ENCODE measurements at places on chromosomes 12 and 14. TPM values are rescaled to one million over a fixed set of nuclear protein-coding genes. Genes with fewer than 3 reads are reported as not detected.
A peak's percentile ranks its signal among the peaks of the same experiment; 100 is the strongest.

SDR9C7 gene
- not detected for total RNA-seq

GDF3 gene
- total RNA-seq, result not detected

ACIN1 gene
- total RNA-seq, result 39.7 TPM

TCL1A gene
- not detected for total RNA-seq

SMCO3 gene
- total RNA-seq, result not detected

LRP1 gene
- 39.0 TPM for total RNA-seq

CD163L1 gene
- total RNA-seq, result 0.37 TPM

TSPAN11 gene
- 1.0 TPM for total RNA-seq

DNA sequence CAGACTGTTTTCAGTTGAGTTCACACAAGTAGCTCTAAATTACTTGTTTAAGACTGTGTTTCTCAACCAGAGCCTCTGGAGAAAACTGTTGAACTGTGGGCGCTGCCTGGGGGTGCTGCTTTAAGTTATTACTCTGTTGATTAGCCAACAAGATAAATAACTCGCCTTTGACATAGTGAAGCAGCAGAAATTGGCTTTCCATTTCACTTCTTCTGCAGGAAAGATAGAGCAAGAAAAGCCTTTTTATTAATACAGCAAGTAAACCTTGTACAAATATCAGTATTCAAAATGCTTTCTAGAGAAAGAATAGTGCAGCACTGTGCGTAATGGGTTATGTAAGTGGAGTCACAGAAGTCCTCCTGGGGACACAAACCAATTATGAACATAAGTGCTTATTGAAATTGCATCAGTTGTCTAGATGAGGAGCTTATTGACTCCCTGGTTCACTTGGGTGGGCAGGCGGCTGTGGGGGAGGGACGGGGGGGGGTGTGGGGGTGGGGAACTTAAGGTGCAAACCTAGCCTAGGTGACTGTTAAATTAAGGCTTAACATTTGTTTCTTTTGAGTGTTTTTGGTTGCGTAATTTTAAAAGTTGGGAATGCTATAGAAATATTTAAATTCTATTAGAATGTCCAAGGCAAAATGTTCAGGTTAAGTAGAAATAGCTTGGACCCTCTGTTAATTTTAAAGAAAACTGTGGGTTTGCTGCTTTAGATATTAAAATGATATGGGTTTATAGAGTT lies 6.3 kb downstream of the FRS2 start:
- no peak for DNase-seq

GRCh38 chr14:63045612-63046320 lies 508 bp upstream of the KCNH5 start:
- peak; percentile 52 for DNase-seq

DNA sequence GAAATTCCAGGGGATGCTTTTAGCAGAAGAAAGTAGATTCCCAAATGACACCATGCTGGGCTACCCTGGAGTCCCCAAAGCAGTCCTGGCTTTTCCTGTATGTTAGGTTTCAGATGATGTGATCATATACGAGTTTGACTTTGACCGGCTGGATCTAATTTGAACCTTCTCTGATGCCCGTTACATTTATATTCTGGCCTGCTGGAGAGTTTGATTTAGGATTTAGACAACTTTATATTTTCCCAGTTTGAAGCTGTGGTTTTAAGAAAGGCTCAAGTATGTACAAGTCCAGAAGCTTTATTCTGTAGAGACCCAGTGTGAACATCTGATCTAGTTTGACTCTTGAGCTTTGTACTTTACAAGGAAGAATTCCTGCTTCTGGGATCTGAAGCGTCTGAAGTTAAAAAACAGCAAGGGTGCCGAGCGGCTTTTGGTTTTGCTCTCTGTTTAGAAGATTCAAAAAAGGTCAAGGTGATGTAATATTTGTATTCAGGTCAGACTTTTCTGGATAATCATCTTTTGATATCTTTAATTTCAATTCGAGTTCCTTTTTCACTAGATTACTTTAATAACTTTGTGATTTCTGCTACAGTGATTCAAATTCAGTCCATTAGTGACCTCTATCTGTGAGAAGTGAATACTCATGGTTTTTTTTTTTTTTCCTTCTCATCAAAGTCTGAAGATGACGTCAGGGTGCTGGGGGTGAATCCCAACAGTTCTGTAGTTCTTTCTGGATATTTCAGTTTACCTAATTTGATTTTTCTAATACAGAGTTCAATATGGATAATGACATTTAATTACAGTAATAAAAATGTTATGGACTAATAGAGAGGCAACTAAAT lies 6.3 kb downstream of the FLRT2 start:
- DNase-seq, result peak; percentile 10

DNA sequence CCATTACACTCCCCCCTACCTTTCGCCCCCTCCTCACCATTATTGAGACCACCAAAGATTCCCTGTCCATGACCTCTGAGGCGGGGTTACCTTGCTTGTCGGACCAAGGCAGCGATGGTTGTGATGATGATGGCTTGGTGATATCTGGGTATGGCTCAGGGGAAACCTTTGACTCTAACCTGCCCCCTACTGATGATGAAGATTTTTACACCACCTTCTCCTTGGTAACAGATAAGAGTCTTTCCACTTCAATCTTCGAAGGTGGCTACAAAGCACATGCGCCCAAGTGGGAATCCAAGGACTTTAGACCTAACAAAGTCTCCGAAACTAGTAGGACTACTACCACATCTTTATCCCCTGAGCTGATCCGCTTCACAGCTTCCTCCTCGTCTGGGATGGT lies 350.2 kb downstream of the DIO2 start:
- no peak for DNase-seq

GRCh38 chr14:45526715-45527549 lies 273.9 kb upstream of the MIS18BP1 start:
- DNase-seq, result peak; percentile 8

- DNase-seq, result no peak
These were observed 49.2 kb upstream of the PRICKLE1 start for GRCh38 chr12:42638697-42639096.

DNA sequence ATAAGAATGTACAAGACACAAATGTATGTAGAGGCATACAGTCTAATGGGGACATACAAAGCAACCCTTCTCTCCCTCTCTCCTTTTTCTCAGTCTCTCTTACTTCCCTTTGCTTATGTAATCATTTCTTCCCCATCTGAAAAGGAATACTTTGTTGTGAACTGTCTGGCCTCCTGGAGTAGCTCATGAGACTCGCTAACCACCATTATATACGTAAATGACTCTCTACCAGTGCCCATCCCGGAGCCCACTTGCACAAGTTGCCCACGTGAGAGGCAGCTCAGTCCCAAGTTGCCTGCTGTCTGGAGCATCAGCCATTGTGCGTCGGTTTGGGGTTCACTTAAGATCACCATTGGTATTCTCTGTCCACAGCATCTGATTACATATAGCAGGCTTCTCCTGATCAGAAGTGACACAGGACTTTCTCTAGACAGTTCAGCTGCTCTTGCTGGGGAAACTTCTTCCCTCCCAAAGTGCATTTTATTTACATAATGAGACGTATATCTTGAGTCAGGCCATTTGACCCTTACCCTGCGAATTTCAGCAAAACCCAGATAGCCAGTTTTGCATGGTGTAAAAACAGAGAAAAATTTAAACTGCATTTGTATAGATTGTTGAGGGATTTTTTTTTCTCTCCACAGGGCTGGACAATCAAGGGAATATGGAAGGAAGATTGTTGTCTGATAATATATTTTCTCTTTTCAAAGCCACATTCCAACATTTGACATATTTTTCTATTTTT lies 220.7 kb upstream of the EGLN3 start:
- no peak for DNase-seq

GRCh38 chr12:115370207-115370606 lies 686.2 kb upstream of the TBX3 start:
- DNase-seq, result no peak

- peak; percentile 10 for DNase-seq
These were observed 115.5 kb downstream of the SLC2A13 start for GRCh38 chr12:39990122-39991101.

GRCh38 chr12:113462117-113462774 lies 9.4 kb downstream of the LHX5 start:
- DNase-seq, result peak; percentile 75

DNA sequence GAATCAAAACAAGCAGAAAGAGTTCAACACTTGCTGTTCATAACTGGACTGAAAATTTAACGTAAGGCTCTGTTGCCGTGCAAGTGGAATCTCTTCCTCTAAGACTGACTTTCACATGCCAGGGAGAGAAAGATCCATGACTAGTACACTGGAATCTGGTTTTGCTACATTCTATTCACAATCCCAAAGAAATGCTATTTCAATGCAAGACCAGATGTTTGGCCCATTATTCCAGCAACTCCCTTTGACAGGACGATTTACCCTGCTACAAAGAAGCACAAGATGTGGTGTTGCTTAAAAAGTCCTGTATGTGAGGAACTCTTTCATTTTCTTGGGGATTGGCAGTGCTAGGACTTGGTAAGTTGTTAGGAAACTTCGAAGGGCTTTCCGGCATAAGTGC lies 17.4 kb downstream of the RFC5 start:
- DNase-seq, result no peak

DNA sequence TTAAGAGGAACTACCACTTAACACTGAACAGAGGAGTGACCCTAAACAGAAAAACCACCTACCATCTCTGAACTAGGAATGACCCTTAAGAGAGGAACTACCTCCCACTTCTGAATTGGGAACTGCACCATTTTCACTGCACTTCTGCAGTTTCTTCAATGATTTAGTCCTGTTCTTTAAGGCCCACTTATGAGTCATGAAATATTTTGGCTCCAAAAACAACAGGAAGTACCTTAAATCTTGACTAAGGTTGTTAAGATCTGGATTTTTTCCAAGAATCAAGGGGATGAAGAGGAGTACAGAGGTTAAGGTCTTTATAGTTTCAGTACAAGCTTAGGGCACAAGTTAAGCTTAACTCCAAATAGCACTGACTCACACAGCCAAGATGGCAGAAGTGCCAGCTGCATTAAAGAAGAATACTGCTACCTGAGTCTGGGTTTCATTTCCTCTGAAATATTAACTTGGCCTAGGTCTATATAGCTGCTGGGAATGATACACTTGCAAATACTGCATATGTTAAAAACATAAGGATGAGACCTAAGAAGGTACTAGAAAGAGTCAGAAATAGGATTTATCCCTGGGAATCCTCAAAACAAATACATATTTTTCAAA lies 4.2 kb downstream of the NPC2 start:
- no peak for DNase-seq

GRCh38 chr14:68510201-68511128 lies 282.4 kb downstream of the ZFP36L1 start:
- no peak for DNase-seq

- DNase-seq, result no peak
These were observed 309.4 kb downstream of the VRK1 start for GRCh38 chr14:97106609-97107008.

- no peak for DNase-seq
These were observed 16.1 kb upstream of the IFNG start for GRCh38 chr12:68175557-68176061.

DNA sequence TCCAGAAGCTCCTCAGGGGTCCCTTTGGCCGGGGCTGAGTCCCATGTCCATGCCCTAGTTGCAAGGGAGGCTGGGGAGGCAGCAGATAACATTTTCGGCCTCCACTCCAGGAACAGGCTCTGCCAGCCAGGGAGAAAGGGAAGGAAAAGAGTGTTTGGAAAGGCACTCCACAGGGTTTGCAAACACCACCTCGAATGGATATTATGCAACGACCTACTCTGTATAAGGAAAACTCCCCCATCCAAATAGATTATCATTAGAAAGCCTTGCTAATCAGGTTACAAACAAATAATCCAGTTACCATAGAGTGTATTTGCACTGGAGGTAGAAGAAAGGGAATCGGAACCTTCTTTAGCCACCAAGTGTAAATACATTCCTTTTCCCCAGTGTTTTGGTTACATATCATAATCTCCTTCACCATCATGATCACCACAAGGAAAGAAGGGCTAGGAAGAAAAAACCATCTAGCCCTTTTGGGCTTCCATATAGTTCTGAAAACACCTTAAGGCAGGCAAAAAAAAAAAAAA lies 40.4 kb downstream of the TMCC3 start:
- no peak for DNase-seq

GRCh38 chr14:90656973-90657372 lies 159.3 kb downstream of the TTC7B start:
- DNase-seq, result no peak

DNA sequence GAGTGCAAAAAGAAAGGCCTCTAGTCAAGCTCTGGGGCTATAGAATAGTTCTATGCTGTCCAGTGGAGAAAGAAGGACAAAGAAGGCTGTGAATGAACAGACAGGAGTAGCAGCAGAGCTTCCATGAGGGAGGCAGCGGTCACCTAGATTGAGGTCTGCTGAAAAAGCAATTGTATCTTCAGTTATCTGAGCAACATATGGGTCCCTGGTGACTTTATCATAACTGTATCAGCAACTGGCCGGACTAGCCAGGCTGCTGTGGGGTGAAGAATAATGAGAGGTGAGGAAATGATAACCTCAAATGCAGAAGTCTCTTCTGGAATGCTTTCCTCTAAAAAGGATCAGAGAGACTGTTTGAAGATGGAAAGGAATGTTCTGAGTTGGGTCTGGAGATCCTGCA lies 971.3 kb upstream of the TMEM132C start:
- DNase-seq, result no peak

GRCh38 chr14:24274101-24274543 lies 2.7 kb upstream of the RABGGTA start:
- DNase-seq, result no peak

DNA sequence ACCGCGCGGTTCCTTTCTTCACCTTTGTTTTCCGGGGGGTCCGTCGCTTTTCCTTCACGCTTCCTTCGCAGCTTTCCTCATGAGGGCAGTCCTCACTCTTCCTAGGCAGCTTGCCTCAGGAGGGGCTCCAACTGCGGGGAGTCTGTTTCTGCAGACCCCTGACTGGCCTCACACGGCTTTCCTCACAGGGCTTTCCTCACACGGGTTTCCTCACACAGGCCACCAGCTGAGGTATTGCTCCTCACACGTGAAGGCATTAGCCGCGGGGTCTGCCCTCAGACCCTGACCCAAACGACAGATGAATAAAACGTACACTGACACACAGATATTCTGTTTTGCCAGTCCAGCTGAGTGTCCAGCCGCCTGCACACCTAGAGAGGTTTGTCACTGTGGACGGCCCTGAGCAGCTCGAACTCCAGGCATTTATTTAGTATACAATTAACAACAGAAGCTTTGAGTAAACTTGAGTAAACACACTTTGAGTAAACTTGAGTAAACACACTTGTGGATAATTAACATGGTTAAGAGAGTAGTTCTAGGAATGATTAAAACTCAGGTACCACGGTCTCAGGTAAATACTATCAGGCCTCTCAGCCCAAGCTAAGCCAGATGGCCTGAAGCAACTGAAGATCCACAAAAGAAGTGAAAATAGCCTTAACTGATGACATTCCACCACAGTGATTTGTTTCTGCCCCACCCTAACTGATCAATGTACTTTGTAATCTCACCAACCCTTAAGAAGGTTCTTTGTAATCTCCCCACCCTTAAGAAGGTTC lies 16.1 kb upstream of the LYZ start:
- no peak for DNase-seq

DNA sequence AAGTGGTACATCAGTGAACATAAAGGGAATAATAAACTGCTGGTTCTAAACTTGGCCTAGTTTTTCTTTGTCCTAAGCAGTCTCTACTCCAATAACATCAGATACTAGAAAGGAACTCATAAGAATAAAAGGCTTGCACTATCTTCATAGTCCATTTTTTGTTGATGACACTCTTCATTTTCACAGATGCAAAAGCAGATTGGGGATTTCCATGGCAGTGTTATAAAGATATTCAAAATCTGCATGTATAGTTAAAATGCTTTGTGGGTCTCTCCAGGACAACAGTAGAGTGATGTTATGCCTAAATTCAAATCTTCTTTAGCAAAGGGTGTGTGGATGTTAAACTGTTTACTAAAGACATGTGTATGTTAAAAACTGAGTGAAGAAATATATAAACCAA lies 745.8 kb downstream of the TRHDE start:
- DNase-seq, result no peak
